Myocyte (in vitro differentiated cells): ENCODE measurements at places on chromosomes 4 and X.

GRCh38 chr4:10582059-10582686 lies 102.4 kb downstream of the CLNK start:
- DNase-seq: peak; percentile 64

GRCh38 chr4:85607624-85608023 lies 132.7 kb downstream of the ARHGAP24 start:
- DNase-seq: no peak

GRCh38 chrX:13452283-13452682 lies 117.1 kb upstream of the EGFL6 start:
- no peak for DNase-seq

GRCh38 chr4:87306056-87306455 lies 16.6 kb downstream of the HSD17B13 start:
- DNase-seq: no peak

DNA sequence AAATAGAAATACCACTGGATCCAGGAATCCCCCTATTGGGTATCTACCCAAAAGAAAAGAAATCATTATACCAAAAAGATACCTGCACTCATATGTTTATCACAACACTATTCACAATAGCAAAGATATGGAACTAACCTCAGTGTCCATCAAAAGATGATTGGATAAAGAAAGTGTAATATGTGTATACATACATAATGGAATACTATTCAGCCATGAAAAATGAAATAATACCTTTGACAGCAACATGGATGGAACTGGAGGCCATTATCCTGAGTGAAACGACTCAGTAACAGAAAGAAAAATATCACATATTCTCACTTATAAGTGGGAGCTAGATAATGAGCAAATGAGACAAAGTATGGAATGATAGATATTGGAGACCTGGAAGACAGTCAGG lies 74.2 kb upstream of the TLR3 start:
- DNase-seq: no peak

- DNase-seq: no peak
These were observed 59.4 kb upstream of the H2AZ1 start for GRCh38 chr4:100009490-100009889.

DNA sequence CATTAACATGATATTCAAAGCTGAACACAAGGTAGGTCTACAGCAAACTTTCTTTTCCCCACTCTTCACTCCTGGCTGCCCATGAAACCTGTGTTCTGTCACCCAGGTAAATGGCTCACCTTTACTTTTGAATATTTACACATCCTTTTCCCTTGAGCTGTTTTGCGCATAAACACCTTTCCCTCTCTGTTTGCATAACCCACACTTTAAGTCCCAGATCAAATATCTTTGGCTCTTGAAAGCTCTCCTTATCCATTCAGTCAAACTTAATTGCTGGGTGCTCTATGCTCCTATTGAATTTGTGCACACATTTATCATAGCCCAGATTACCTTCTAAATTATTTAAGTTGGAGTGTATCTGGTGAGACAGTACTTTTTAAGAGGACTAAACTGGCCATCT lies 51.7 kb upstream of the ATP8A1 start:
- no peak for DNase-seq

GRCh38 chrX:16191605-16192004 lies 24.3 kb downstream of the MAGEB17 start:
- no peak for DNase-seq

GRCh38 chr4:2734612-2735011 lies 21.5 kb downstream of the TNIP2 start:
- no peak for DNase-seq

DNA sequence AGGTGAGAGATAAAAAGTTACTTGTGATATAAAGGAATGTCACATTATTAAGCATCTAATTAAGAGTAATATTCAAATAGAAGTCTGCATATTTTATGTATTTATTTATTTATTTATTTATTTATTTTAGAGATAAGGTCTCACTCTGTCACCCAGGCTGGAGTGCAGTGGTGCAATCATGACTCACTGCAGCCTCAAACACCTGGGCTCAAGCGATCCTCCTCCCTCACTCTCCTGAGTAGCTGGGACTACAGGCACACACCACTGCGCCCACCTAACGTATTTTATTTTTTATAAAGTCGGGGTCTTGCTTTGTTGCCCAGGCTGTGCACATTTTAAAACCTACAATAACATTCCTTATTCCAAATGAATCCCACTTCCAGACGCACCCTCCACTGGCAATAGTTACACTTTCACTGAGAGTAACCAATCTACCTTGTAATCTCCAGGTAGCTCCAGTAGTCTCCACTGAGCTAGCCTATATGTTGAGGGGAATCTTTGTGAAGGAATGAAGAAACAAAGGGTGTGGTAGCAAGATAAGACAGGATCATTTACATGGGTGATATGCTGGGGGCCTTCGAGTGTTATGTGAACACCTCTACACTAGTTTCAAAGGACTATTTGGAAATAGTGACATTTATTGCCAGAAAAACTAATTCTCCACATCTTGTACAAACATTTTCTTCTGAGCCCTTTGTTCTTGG lies 11.9 kb downstream of the SH3D19 start:
- DNase-seq: no peak

- DNase-seq: peak; percentile 6
These were observed 634.5 kb downstream of the DMD start for GRCh38 chrX:32576885-32577284.

- no peak for DNase-seq
These were observed 55.4 kb upstream of the PLAC1 start for GRCh38 chrX:134713618-134714107.

- no peak for DNase-seq
These were observed 22.3 kb downstream of the TMEM31 start for GRCh38 chrX:103733017-103733416.

GRCh38 chrX:11444052-11444451 lies 150.8 kb downstream of the AMELX start:
- DNase-seq: no peak

GRCh38 chr4:93767917-93768316 lies 60.6 kb upstream of the ATOH1 start:
- DNase-seq: no peak

DNA sequence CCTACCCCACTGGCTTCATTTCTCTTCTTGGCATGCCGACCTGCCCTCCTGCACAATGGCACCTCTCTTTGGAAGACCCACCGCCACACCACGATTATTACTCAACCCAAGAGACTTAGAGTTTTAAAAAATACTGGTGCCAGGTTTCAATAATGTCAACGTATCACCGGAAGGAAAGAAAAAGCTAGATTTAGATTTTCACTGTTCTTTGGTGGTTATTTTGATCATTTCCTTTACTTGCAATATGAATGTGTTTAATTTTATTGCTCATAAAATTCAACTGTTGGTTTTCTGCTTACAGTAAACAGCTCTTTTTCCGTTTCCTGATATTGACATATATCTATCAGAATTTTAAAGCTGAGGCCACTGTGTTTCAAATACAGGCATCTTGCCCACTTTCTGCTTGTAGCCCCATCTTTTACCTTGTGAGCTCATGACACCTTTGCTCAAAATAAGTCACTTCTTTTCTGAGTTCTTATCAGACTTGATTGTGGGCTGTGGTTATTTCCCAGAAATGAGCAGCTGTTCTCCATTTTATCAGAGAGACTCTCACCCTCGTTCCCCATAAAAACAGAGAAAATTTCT lies 439.1 kb downstream of the INPP4B start:
- peak; percentile 39 for DNase-seq

DNA sequence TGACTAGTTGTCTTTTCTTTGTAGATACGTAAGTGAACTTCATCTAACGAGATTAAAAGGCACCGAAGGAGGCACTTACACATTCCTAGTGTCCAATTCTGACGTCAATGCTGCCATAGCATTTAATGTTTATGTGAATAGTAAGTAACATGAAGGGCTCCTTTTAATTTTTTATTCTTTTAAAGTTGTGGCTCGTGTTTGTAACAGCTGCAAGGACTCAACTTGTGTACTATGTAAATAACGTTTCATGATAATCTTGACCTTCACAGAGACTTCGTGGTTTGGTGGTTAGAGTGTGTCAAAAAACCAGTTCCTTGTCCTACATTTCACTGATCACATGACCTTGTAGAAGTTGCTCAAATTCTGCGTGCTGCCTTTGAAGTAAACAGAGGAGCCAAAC lies 51.6 kb downstream of the KIT start:
- DNase-seq: peak; percentile 13

DNA sequence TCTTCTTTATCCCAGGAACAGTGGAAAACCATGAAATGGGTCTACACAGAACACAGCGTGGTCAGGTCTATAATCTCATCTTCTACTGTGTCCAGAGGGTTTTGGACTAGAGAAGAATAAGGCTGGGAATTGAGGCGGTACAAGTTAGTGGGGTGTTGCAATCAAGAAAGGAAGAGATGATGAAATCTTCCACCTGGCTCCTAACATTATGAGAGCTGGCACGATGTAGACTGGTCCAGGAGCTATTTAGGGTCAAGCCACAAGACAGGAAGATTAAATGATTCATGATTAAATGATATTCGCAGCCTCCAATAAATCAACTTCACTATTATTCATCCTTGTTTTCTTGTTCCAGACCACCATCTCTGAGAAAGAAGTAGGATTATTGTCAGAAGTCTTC lies 88.0 kb downstream of the ARSF start:
- no peak for DNase-seq

- DNase-seq: no peak
These were observed 137.1 kb downstream of the AMELX start for GRCh38 chrX:11430271-11430670.

DNA sequence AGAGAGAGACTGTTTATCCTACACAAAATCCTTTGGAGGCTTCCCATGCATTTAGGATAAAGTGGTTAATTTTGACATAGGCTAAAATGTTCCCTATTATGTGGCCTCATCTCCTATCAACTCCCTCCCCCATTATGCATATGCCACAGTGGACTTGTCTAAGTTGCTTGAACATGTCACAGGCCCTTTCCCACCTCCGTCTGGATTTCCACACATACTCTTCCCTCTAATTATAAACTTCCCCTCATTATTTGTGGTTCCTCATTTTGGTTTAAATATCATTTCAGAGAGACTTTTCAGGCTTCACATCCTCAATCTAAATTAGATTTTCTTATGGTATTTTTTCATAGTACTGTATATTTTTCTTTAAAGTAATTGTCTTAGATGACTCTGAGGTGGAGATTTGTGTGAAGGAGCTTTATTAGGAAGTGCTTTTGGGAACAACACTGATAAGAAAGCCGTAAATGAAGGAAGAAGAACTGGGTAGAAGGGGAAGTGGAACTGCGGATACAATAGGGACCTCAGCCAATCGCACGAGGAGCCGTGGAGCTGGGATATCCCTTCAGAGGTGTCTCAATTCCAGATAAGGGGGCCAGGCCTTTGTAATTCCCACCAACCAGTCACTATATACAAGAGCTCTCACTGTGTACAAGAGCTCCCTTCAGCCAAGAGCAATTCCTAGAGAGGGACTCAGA lies 7.9 kb downstream of the C4orf17 start:
- DNase-seq: no peak

DNA sequence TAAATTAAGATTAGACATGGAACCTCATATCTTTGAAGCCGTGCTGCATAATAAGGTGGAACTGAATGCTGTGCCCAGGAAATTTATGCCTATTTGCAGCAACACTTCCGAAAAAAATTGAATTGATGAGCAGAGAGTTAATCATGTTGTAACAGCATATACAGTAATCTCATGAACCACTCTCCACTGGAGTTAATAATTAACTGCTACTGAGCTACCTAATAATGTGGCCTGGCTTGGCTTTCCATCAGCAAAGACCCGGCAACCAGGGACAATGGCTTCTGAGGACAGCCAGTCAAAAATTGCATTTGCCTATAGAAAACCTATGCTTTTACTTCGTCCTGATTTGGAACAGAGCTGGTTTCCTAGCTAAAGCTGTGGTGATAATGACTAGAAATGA lies 63.8 kb upstream of the GATB start:
- no peak for DNase-seq

- no peak for DNase-seq
These were observed 139.2 kb upstream of the RBPJ start for GRCh38 chr4:26181616-26182015.

DNA sequence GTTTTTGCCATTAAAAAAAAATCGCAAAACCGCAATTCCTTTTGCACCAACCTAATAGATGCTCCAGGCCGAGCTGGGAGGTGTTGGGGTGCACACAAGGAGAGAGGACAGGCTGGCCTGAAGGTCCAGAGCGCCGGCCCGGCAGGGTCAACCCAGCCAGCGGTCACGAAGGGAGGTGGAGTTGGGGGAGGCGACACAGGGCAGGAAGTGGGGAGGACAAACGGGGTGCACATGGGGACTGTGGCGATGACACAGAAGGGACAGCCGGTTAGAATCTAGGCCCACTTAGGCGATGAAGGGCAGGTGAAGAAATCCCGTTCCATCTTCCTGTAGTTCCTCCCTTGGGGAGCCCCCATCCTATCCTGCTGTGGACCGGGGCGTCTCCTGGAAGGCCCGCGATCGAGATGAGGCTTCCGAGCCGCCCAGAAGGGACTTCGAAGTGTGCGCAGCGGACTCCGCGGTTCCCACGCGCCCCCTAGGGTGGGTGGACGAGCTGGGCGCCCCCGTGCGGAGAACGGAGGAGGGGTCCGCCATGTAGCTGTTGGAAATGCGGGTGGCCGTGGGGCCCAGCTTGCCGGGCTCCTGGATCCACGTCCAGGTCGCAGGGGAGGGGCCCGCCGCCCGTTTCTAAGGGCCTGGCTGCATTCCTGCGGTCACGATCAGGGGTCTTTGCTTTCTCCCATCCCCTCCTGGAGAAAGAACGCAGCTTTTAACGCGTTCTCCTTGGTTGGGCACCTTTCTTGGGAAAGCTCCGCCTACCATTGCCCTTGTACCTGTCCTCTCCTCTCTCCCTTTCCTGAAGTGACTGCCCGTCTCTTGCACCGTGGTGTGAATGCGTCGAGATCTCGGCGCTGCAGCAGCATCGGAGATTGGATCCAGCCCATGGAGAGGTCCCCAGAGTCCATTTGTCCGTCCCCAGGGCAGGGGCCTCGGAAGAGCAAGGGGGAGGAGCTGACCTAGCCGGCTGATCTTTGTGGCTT lies 17.0 kb upstream of the HPF1 start:
- DNase-seq: no peak

- DNase-seq: no peak
These were observed 12.1 kb upstream of the CLCN5 start for GRCh38 chrX:49910344-49910743.

DNA sequence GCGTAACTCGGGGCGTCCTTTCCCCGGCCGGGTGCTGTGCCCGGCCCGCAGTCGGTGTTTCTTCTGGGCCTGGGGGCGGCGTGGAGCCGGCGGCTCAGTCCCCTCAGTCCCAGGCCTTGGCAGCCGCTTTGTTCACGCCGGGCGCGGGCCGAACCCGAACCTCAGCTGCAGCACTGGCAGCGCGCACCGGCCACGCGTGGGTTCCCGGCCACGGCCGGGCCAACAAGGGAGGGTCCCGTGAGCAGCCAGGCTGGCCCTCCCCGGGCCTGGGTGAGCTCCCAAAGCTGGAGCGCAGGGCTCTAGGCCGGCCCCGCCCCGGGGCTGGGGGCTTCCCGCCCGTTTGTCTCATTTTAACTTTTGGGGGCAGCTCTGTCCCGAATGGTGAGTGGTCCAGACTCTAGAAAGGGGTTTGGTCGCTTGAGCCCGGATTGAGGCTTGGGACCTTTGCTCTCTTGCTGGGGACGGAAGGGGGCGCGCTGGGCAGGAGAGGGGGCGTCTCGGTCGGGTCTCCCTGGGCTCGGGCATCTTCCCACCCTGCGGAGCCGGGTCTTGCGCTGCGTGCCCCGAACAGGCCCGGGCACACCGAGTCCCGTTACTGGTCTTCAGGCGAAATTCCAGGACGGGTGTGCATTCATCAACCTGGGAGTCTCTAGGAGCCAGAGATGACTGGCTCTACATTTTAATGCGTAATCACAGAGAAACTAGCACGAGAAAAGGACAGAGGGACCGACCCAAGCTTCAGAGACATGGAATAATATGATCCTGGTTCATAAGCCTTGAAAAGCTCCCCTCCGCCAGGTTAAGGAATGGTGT lies 177.1 kb downstream of the CBR4 start:
- peak; percentile 58 for DNase-seq
